ENCODE measurements at places on chromosomes 2 and 18. TPM values are rescaled to one million over a fixed set of nuclear protein-coding genes. Genes with fewer than 3 reads are reported as not detected.

GRCh38 chr2:70214365-70214764 lies 23.5 kb upstream of the C2orf42 start:
- DNase-seq: no peak

DNA sequence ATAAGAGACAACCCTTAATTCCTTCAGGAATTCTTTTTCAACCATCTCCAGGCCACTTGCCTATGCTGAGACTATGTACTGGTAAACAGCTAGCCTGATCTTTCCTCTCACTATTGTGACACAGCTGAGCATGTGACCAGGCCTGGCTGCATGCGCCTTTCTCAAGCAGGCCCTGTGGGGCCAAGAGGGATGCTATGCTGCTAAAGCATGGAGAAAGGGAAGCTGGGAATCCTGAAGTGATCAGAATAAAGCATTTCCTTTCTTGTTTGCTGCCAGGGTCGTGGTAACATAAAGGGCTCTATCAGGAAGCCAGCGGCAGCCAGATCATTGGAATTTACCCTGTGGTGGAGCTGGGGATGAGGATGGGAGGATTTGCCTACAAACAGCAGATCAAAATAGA lies 29.8 kb upstream of the LCLAT1 start:
- DNase-seq: no peak

DNA sequence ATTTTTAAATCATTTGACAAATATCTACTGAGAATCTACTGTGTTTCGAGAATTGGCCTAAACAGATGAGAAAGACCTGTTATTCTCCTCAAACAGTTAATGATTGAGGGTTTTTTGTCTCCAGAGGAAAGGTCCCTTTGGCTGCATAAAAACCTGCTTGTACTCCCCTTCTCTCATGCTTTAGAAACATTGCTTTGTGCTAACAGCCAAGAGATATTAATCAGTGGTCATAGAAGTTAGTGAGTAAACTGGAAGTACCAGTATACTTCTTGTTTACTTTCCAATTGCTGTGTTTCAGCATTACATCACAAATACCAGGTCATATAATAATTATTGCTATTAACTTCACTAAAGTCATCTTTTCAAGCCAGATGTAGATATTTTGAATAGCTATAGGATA lies 34.1 kb downstream of the ITGB6 start:
- DNase-seq: no peak

DNA sequence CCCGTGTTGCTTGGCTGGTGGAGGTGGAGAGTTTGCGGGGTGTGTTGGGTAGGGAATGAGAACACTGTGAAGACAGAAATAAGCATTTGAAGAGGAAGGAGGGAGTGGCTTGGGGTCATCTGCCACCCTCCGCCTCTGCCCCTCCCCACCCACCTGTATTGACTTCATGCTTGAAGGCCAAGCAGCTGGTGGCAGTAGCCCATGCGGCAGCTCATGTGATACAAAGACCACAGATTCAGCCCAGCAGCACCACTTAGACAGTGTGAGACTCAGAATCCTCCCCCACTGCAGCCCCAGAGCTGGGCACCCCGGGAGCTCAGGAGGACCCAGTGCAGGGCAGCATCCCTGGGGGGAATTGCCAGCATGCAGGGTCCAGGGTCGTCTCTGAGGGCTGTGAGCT lies 15.4 kb downstream of the NPPC start:
- no peak for DNase-seq

The DHRS9 gene
- total RNA-seq: 2.0 TPM

The SNTG2 gene
- total RNA-seq: 3.9 TPM
